ENCODE measurements at places on chromosomes 16 and 17. TPM values are rescaled to one million over a fixed set of nuclear protein-coding genes. Genes with fewer than 3 reads are reported as not detected.

DNA sequence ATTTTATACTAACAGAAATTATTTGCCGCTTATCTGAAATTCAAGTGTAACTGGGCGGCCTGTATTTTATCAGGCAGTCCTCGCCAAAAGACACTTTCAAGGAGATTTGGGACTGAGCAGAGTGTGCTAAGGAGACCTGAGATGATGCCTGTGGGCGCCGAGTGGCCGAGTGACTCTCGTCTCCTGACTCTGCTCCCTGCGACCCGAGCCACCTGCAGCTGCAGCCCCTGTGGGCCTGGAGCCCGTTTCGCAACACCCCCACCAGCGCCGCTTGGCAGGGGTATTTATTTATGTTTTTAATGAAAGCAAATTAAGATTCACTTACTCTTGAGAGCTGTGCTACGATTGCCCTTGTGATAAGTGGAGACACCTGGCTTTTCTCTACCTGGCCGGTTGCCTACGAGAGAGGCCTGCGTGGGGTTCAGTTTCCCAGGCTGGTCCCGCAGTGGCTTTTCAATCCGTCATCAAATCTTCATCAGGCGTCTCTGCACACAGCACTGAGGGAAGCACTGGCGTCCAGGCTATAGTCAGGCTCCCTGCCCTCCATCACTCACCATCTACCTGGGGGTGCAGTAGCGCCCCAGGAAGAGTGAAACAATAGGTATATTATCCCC is 124.0 kb downstream of the SEC14L1 start:
- no peak for DNase-seq

Gene KCNJ2
- total RNA-seq = 0.82 TPM

GRCh38 chr16:19745286-19746010 is 27.4 kb downstream of the IQCK start:
- no peak for DNase-seq

Gene ANKRD40CL
- total RNA-seq = not detected

Gene STX4
- total RNA-seq = 28.0 TPM

- no peak for DNase-seq
Measured at GRCh38 chr17:47077576-47077975, 98.5 kb upstream of the RPRML start.

DNA sequence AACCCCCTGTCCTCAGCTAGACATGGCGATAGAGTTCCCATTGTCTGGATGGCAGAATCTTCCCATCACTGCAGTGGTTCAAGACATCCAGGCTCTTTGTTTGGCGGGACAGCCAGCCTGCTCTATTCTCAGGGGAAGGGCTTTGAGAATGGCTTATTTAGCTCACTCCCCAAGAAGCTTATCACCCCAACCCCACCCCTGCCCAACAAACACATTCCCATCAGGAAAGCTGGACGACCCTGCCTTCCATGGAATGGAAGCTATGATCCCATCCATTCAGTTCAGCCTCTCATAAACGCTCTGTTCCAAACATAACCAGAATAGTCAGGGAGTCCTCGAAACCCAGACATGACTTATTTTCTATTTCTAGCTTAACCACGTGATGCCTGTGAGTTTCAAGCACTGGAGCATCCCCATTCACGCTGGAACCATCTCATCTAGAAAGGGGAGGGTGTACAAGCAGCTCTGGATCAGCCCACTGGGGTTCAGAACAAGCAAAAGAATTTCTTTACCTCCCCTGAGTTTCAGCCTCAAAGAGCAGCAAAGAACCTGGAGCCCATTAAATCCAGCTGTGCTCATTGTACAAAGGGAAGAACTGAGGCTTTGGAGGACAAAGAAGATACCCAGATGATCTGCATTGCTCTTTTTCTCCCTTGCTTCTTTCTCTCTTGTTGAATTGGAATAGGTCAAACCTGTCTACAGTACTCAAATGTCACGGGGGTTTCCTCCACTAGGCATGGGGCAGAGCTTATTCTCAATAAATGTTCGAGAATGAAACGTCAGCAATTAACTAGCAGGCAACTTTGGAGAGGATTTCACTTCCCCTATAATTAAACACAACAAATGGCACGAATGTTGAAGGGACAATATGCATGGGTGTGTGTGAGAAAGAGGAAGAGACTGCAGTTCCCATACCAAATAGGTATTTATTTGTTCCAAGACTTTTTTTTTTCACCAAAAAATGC is 93.1 kb downstream of the XYLT1 start:
- DNase-seq = no peak

- no peak for DNase-seq
Measured at GRCh38 chr17:263271-263670, 81.8 kb upstream of the DOC2B start.

- DNase-seq = no peak
Measured at GRCh38 chr17:27860971-27861664, 32.0 kb downstream of the LYRM9 start.

- DNase-seq = no peak
Measured at GRCh38 chr17:64126918-64127317, 3.0 kb downstream of the ERN1 start.

- DNase-seq = no peak
Measured at GRCh38 chr16:68866933-68867332, 23.6 kb downstream of the TANGO6 start.

GRCh38 chr16:841455-842060 is 41.0 kb upstream of the GNG13 start:
- no peak for DNase-seq

DNA sequence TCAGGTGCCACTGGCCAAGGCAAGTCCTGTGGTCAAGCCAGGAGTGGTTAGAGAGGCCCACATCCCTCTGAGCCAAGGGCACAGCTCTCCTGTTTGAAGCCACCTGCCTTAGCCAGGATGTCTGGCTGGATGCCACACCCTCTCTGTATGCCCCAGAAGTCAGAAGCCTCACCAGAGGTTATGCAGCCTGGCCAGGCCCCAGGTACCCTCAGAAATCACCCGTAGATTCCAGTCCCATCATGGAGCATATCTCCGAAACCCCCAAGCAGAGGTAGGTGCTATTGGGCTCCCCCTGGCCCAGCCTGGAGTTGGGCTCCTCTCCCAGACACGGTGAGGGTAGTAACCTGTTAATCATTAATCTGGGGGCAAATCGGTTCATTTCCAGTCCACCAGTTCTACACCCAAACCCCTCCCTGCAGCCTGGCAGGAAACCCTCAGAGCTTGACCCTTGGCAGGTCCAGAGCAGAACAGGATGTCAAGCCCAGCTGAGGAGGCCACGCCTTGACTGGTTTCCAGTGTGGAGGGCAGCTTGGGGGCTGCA is 60.6 kb upstream of the TMEM97 start:
- no peak for DNase-seq

Measured in kidney epithelial cell (primary cell).